Left lung (tissue), 14 donors: ENCODE measurements at places on chromosomes 13 and 19. TPM values are rescaled to one million over a fixed set of nuclear protein-coding genes. Genes with fewer than 3 reads are reported as not detected.

IFNL3 gene
- not detected for total RNA-seq

- no peak for DNase-seq
Measured at GRCh38 chr19:7699003-7699402, 2.9 kb downstream of the FCER2 start.

ACER1 gene
- total RNA-seq: not detected

DNA sequence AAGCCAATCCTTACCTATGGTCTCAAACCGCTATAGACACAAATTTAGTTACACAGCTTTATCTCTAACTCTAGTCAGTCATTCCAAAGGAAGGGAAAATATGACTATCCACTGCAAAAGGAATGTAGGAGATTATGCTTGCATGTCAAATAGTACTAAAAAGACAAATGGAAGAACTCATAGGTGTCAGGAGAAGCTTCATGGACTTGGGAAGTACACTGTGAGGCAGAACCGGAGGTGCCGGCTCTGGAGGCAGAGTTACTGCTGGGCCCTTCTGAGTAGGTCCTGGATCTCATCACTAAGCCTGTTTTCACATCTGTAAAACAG is 97.5 kb downstream of the FOXO1 start:
- DNase-seq: no peak

GRCh38 chr19:38395381-38396114 is 7.1 kb downstream of the SPRED3 start:
- no peak for DNase-seq

MIA gene
- total RNA-seq: not detected

INSR gene
- 21.2 TPM for total RNA-seq

LMTK3 gene
- total RNA-seq: 4.4 TPM

DNA sequence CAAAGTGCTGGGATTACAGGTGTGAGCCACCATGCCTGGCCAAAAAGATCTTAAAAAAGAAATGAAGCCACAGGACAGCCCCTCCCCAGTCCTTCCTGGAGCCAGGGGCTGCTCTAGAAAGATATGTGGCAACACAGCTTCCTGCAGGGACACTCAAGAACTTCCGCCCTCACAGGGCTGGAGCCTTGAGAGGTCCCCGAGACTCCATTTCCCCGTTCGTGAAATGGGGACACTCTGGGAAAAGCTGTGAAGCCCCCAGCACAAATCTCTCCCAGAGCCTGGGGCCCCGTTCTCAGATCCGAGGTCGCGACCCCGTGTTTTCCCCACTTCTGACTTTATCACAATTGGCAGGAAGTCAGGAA is 2.5 kb upstream of the GPX4 start:
- no peak for DNase-seq

- no peak for DNase-seq
Measured at GRCh38 chr19:39546599-39546998, 6.6 kb upstream of the EID2 start.

DNA sequence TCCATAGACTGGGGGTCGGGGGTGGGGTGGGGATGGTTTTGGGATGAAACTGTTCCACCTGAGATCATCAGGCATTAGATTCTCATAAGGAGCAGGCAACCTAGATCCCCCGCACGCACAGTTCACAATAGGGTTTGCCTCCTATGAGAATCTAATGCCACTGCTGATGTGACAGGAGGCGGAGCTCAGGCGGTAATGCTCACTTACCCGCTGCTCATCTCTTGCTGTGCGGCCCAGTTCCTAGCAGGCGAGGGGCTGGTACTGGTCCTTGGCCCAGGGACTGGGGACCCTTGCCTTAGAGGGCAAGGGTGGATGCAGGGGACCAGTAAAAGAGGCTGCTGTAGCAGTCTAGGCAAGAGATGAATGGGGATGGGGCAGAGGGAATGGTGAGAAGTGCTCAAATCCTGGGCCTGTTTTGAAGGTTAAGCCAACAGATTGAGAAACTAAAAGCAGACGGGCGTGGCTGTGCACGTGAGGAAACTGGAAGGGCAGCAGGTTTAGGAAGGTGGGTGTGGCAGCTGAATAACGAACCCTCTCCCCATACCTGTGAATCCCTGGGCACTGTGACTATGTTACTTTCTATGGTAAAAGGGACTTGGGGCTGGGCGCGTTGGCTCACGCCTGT is 1.5 kb upstream of the ERICH4 start:
- no peak for DNase-seq

CTXN1 gene
- 6.5 TPM for total RNA-seq

C19orf67 gene
- total RNA-seq: not detected

ZNF563 gene
- total RNA-seq: 4.1 TPM

DNA sequence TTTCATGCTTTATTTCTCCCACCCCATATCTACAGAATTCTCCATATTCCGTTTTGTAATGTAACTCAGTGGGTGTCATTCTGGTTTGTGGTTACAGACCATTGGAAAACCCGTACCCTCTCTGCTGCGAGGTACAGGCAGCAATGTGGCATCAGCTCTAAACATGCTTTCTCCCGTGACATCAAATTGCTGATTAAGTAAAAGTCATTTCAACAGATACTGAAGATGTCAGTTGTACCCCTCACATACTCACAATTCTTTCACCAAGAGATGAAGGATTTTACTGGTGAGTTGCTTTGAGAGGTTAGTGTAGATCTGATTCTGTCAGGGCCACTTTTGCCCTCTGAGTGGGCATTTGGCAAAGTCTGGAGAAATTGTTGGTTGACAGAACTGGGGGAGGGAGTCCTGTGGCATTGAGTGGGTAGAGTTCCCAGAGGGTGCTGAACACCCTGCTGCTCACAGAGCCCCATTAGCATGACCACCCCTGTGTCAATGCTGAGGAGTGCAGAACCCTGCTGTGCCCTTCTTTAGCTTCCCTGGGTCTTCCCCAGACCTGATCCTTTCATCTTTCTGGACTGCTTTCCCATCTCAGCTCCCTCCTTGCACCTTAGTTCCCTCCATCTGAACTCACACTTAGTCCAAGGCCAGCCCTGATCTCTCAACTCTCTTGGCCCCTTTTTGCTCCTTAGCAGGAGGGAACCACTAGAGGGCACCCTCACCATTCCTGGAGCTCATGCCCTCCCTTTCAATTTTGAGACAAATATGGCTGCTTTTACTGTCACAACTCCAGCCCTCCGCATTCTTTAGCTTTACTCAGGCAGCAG is 39.9 kb upstream of the CEACAM8 start:
- no peak for DNase-seq

DNA sequence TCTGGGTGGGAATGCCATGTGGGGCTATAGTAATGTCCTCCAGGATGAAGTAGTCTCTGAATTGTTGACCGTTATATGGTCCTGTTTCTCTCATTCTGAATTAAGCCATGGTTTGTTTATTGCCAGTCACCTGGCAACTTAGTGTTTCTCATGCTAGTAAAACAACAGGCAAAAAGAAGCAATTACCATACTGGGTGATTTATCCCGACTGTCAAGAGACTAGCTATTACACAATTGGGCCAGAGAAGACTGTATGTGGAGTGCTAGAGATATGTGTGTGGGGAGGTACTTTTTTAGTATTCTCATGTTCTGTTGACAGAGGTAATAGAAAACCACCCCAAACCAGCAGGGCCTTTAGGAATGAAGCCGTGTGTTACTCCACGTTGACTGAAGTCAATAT is 258.2 kb downstream of the TDRD3 start:
- no peak for DNase-seq

GRCh38 chr13:81957121-81957520 is 1616.2 kb upstream of the SPRY2 start:
- DNase-seq: no peak

DNA sequence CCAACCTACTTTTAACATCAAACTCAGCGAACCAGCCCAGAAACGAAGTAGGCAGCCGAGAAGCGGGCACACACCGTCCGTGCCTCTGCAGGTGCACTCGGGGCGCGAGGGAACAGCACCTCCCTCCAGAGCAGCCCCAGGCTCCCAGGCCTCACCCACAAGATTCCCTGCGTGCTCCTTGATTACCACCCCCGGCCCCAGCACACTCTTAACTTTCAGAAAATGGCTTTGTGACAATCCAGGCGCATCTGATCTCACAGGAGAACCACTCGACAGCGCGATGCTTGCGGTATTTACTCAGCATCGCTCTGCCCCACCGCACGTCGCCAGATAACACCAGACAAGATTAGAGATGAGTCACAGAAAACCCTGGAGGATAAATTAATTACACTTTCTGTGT is 134.9 kb upstream of the SPACA7 start:
- DNase-seq: no peak

DNA sequence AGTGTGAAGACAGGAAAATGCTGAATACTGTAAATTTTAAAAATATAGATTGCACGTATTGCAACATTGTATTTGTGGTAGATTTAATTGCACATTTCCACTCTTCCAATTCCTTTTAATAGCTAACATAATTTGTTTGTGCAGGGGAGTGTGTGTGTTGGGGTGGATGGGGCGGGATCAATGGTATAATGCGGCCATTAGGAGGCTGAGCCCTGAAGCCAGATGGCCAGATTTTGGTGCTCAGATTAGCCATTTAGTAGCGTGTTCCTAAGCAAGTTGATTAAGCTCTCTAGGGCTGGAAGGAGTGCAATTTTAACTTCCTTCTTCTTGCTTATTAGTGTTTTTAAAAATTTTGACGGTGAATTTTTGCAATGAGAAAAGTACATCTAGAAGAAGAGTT is 5.8 kb downstream of the OXGR1 start:
- DNase-seq: no peak

GRCh38 chr19:14152713-14153112 is 16.3 kb upstream of the ASF1B start:
- no peak for DNase-seq

GRK1 gene
- not detected for total RNA-seq

LILRB4 gene
- 16.5 TPM for total RNA-seq

DNA sequence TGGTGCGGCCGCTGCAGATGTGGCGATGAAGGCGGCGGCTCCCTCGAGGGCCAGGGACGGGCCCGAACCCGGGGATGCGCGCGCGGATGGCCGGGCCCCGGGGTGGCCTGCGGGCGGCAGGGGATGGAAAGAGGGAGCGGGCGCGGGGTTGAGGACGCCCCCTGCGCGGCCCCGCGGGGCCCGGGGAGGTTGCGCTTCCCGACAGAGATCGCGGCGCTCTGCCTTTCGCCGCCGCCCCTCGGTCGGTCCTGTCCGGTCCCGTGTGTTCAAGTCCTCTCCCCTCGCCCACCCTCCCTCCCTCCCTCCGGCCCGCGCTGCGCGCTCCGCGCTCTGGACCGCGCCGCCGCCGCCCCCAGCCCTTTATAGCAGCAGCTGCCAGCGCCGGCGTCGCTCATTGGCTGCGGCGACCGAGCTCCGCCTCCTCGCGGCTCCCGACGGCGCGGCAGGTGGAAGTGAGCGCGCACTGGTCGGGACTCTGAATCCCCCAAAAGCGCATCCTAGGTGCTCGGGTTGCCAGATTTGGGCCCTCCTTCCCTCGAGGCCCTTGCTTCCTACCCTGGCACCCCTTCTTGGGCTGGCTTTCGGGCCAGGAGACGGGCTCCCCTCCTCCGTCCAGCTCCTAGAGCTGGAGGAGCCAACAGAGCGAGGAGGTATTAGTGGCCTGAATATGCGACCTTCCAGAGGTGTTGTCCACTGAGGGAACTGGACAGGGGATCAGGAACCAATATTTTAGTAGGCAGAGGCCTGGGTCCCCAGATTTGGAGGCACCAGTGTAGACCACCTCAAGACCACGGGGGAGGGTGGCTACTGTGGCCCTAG is at the start of gene ELAVL3:
Gene ELAVL3, minus strand, starts transcription at position 332 of the 819 bp plus-strand sequence. CDS start 438 bp downstream, outside the sequence.
- DNase-seq: no peak

DNA sequence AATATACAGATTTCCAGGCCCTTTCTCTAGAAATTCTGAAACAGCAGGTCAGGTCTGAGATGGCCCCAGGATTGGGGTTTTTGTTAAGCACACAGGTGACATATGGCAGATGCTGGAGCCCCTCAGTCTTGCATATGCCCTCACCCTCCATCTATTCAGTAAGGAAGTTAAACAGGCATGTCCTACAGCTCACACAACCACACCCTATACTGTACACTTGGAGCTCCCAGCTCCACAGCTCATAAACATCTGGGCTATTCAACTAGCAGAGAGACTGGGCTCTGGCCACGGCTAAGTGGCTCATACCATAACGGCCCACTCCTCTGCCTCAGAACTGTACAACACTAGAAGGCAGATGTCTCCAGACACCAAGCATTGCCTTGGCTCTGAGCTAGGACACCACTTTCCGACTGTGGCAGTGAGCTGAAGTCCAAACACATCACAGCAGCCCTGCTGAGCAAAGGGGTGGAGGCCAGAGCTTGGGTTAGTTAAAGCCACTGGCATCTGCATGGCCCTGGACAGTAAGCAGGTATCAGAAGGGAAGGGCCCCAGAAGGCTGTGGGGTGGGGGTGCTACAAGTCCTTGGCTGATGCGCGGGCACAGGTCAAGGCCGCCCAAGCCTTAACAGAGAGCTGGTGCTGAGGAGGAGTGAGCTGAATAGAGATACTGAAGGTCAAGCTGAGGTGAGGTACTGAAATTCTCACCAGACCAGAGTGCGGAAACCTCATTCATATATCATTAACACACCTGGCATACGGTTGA is 79.1 kb downstream of the ABCC4 start:
- DNase-seq: no peak

GRCh38 chr19:40363069-40363468 is 14.6 kb downstream of the PLD3 start:
- DNase-seq: no peak

DNA sequence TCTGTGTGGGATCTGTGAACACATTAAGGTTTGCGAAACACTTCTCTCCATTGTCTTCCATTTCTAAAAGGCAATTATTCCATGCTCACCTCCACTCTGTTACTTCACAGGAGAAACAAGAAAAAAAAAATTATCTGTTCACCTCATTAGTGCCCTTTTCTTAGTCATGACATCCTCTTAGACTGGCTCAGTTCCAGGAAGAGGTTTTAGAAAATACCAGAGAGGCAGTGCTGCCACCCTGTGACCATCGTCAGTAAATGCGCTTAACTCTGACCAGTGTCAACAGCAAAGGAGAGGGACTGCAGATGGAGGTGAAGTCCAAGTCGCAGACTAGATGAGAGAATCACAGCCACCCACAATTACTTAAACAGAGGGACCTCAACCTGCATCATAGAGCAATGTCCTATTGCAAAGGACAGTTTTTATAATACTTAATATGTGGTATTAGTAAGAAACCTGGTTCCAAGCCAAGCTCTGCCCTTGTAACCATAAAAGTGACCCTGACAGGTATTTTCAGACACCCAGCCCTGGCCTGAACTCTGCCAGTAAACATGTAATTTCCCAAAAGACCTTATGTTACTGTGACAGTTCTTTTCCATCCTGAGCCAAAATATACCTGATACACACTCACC is 19.4 kb downstream of the CEACAM21 start:
- peak; percentile 53 for DNase-seq

PRMT1 gene
- total RNA-seq: 79.3 TPM

- DNase-seq: no peak
Measured at GRCh38 chr13:114099918-114100445, 32.4 kb downstream of the RASA3 start.

DNA sequence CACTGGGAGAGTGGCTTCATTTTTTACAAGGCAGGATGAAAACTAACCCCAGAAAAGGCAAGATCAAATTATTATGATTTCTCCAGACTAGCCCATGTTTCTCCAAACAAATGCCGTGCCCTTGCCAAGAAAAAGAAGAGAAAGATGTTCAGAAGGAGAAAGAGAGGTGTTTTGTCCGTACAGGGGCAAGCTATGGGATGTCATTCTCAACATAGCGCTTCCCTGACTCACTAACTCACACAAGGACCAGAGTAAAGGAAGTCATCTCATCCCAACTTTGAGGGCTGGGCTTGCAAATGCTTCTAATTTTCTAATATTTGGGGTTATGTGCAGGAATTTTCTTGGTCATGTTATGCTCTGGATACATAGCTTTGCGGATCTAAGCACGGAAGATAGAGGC is 224.2 kb upstream of the MAB21L1 start:
- no peak for DNase-seq
